Anterior cingulate cortex (tissue), 58 donors: ENCODE measurements at places on chromosomes 4 and X.

GRCh38 chrX:18828832-18829404, 121.5 kb downstream of the PPEF1 start:
- no peak for DNase-seq

DNA sequence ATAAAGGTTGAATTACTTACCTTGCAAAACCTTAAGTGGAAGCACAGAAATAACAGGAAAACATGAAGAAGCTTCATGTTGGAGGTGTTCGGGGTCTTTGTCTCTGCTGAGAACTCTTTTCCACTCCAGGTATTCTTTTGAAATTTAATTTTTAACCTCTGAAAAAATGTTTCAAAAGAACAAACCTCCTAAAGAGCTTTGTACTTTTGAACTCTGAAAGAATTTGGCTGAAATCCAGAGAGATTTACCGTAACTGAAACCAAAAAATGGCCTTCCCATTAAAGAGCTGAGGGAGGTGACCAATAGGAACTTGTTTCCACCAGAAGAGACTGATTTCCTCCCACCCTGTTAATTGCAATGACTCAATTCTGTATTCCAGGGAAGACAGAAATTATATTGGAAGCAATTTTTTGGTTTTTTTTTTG, at the start of gene CFI:
CFI (minus strand) TSS at position 105 of the 425 bp plus-strand sequence; CDS start at position 77, 28 bp downstream.
- no peak for DNase-seq

DNA sequence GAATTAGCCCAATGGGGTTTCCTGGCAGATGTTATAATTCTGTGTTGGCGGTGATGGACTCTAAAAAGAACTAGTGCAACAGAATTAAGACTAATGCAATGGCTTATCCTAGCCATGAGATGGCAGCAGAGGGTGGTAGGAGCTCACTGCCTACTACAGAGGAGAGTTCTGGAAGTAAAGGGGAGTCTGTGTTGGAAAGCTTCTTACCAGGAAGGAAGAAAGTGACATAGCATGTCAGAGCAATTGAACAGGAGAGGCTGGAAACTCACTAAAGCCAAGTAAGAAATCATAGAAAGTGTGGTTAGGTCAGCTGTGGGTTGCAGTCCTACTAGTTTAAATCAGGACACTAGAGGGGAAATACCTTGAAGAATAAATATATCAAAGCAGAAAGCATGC, 6.3 kb upstream of the TRPC5OS start:
- DNase-seq = peak; percentile 3

- DNase-seq = no peak
Measured at GRCh38 chr4:4364486-4365208, 22.3 kb upstream of the NSG1 start.

DNA sequence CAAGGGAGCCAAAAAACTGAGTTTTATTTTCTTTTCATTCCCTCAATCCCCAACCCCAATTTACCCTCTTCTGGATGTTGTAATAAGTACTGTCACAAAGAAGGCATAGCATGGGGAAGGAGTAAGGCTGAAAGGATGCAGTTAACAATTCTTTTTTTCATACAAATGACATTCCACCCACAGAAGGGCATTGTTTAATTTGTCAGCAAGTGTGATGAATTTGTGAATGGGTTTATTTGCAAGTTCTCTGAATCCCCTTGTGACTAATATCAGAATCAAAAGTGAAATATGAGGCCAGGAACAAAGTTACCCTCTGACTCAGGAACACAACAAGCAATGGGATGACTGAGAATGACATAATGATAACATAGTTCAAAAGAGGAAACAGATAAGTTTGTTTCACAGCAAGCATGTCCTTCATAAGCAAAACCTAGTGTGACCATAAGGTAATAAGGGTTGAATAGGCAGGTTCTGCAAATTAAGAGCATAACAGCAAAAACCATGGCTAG, 2.1 kb downstream of the GEMIN8 start:
- DNase-seq = no peak
